Activated T-cell treated with anti-CD3 and anti-CD28 coated beads, Interleukin-2, amount 50 U/mL, for 4 hours (primary cell): ENCODE measurements at places on chromosomes 5 and 9.
A peak's percentile ranks its signal among the peaks of the same experiment; 100 is the strongest.

GRCh38 chr9:6106711-6107339 lies 91.4 kb upstream of the RANBP6 start:
- no peak for DNase-seq

DNA sequence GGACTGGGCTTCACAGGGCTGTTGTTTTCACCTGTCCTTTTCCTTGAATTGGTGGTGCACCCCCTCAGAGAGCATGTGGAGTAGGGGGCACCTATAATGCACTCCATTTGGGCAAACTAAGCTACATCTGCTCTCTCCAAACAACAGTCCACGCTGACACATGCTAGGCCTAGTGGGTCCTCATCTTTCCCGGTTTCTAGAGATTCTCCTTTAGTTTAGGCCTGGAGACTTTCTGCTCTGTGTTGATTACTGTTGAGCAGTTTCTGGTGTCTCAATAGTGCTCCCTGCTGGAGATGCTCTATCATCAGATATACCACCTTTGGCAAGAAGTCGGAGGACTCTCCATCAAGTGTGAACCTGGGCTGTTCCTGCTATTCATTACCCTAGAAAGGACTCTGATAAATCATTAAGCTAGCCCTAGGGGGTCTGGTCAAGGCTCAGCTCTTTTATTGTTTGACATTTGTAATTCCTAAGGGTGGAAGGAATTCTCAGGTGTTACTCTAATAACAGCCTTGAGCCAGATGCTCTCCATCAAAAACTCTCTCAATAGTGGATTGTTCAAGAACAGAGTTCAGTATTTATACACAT lies 64.0 kb upstream of the FYB1 start:
- DNase-seq = peak; percentile 49

DNA sequence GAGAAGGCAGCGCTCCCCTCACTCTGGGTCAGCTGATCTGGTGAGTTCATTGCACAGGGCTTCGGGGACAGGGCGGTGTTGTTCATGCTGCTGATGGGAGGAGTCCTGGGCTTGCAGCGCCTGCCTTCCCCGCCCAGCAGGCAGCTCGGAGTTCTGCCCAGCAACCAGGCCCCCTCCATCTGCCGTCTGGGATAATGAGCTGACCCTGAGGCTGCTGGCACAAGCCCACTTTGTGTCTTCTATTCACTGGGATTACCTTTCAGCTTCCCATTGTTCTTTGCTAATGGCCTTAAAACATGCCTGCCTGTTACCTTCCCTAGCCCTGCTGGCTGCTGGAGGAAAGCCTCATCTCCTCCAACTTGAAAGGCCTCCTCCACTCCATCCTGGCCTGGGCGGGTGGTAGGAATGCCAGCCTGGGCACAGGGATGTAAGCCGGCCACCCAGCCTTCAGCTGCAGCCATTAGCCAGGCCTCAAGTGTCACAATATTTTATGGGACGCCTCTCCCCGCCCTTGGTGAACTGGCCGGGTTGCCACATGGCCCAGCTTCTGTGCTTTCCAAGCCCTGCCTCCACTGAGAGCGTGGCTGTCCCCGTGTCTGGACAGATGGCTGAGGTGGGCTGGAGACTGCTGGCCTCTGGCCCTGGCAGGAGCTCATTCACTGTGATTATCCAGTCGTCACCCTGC lies 70.4 kb downstream of the GADD45G start:
- DNase-seq = no peak

DNA sequence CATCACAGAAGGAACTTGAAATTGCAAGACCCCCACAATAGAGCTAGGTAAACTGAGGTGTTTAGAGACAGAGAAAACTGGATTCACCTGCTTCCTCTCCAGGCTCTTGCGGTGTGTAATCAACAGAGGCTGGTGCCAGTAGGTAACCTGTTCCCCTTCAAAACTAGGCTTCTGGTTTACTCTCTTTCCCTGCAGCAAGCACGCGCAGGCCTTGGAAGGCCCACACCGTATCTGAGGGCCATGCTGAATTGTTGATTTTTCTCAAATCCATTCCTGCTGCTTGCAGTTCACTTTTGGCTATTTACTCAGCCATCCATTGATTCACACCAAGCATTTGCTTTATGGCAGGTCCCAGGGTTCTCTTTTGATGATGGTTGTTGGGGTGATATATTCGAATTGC lies 667 bp upstream of the FRRS1L start:
- no peak for DNase-seq

DNA sequence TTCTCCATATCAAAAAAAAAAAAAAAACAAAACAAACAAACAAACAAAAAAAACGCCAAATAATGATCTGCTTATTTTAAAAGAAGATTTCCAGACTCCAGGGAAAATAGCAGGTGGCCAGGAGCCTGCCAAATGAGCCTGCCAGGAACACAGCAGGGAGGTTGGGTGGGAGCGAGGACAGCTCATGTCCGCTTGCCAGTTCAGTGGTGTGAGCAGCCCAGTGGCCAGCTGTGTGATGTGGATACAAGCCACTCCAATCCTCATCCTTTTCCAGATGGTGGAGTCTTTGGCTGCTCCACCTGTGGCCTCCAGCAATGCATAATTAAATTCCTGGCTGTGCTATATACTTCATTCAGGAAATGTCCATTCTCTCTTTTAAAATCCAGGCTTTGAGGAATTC lies 1025.1 kb upstream of the C9orf72 start:
- DNase-seq = no peak

DNA sequence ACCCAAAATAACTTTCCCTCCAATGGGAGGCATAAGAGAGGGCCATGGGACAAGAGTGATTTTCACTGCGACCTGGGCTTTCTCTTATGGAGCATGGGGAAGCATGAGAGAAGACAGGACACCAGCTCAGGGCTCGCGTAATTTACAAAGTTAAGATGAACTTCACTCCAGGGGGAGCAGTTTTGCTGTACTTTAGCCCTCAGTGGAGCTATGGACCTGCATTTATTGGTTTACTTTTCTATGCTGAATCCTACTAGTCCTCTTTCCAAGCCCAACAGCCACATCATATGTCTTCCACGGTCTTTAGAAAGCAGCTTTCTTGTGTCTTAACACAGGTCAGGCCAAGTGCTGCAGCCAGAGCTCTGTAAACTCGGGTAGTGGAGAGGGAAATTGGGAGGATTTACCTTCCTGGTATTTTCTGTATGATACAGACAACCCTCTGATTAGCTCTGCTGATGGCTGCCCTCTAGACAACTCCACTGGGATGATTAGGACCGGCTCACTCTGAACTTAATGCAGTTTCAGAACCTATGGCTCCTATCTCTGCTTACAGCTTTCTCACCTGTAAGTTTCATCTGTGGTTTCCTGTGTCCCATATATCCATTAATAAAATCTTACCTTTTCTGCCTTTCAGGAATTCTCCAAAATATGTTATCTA lies 581.0 kb upstream of the RORB start:
- no peak for DNase-seq

DNA sequence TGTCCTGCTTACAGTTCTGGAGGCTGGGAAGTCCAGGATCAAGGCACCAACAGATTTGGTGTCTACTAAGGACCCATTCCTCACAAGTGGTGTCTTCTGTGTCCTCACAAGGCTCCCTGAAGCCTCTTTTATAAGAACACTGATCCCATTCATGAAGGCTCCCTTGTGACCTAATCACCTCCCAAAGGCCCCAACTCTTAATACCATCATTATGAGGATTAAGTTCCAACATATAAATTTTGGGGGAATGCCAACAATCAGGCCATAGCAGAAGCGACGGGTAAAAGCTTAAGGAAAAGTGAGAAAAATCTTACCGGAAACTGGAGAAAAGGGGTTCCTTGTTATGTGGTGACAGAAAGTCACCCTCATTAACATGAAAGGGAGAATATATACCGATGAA lies 11.2 kb downstream of the CTNNAL1 start:
- no peak for DNase-seq
